ENCODE measurements at places on chromosomes 11 and 22.

DNA sequence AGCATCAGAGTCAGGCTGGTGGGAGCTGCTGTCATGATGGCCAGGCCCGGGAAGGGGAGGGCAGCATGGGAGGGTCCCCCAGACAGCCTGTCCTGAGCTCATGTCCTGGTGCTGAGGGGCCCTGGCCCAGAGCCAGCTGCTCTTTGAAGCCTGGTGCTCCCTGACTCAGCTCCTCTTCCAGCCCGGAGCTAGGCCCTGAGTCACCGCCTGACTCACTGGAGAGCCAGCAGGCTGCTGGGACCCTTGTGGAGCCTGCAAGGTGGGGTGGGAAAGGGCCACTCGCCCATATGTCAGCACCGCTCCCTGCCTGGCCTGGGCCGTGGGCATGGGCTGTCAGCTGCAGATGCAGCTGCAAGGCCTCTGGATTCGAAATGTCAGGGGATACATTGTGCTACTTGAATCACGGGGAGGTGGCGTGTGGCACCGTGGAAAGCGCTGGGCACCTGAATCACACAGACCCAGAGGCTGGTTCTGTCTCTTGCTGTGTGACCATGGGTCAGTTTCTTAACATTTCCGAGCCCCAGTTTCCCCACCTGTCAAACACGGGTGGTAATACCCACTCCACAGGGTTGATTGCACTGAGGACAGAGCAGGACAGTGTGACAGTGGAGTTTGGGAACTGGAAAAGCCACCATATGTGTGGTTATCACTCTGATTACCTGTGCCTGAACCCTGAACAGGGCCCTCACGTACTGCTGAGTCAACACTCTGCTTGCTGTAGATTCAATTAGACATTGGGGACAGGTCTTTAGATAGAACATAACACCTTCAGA is 4.4 kb downstream of the CACNA1I start:
- DNase-seq = no peak

GRCh38 chr11:84290647-84291046 is 1004.5 kb upstream of the CCDC90B start:
- DNase-seq = no peak

GRCh38 chr11:46242041-46242951 is 35.2 kb upstream of the CREB3L1 start:
- no peak for DNase-seq

- no peak for DNase-seq
Measured at GRCh38 chr11:95104121-95104830, 14.6 kb downstream of the ENDOD1 start.

GRCh38 chr11:64343767-64344559 is 4.0 kb downstream of the CCDC88B start:
- no peak for DNase-seq

- no peak for DNase-seq
Measured at GRCh38 chr22:25923914-25924313, 181.9 kb downstream of the MYO18B start.

- no peak for DNase-seq
Measured at GRCh38 chr22:39364714-39365491, 15.1 kb downstream of the SYNGR1 start.

DNA sequence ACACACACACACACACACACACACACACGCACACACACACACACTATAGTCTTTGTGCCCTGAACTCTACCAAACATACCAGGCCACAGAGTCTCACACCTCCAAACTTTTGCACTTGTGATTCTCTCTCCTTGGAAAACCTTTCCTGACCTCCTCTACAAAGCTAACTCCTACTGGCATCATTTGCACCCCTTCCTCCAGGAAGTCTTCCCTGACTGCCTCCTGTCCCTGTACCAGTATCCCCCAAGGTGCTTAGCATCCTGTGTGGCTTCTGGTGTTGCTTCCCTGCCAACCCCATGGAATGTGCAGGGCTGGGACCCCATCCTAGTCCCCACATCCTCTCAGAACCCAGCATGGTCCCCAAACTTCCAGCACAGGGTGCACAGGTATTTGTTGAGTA is 8.9 kb downstream of the TPST2 start:
- no peak for DNase-seq

DNA sequence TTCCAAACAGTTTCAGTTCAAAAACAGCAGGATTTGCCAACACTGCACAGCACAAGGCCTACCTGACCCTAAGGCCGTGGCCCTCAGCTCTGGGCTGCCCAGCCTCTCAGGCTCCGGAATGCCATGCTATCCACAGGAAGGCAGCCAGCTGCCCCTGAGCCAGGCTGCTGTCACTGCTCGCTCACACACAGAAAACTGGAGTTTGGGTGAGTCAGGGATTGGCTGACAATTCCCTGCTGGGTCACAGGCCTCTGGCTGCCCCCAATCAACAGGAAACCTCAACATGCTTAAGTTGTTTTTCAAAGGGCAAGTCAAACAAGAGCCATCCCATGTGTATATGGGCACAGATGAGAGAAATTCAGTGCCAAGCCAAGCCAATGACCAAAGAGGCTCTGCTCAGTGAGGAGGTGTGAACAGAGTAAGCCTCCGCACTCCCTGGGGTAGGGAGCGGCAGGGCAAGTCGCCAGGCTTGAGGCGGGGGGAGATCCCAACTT is 50.2 kb downstream of the RPL27A start:
- DNase-seq = no peak

DNA sequence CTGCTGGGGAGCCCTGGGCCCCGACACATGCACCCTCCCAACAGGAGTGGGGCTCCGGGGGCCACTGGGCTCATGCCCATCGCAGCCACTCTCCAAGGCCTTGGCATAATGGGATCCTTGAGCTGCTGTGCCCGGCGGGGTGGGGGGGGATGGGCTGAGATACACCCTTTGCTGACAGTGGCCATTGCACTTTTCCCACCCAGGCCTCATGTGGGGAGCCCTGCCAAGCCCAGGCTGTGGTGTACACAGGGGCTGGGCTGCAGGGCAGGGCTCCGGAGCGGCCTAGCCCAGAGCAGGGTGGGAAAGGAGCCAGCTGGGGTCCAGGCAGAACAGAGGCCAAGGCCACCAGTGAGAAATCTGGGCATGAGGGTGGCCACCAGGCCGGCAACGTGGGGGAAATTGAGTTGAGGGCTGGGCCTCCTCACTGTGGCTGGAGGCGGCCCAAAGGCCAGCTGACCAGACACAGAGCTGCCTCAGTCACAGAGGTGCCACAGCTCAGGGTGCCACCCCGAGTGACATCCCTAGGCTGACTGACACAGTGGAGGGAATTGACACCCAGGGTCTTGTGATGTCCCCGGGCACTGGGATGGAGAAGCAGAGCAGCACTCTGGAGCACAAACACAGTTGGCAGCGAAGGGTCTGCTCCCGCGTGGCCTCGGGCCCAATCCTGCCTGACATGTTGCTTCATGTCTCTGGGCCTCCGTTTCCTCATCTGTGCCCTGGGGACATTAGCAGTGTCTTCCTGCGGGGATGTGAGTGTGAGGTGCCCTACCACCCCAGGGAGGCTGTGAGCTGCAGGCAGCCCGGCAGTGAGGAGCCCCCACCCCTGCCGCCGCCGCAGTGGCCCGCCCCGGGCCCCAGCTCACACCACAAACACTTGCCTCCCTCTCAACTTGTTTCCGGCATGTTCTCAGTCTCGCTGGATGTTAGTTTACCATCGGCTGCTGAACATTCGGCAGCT is 30.4 kb downstream of the RTN4R start:
- DNase-seq = no peak

DNA sequence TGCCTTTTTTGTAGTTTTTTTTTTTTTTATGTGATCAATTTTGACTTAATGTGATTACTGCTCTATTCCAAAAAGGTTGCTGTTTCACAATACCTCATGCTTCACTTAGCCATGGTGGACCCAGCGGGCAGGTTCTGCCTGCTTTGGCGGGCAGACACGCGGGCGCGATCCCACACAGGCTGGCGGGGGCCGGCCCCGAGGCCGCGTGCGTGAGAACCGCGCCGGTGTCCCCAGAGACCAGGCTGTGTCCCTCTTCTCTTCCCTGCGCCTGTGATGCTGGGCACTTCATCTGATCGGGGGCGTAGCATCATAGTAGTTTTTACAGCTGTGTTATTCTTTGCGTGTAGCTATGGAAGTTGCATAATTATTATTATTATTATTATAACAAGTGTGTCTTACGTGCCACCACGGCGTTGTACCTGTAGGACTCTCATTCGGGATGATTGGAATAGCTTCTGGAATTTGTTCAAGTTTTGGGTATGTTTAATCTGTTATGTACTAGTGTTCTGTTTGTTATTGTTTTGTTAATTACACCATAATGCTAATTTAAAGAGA is 12.5 kb downstream of the CCND1 start:
- no peak for DNase-seq

Data from stimulated activated CD8-positive, alpha-beta memory T cell treated with anti-CD3 and anti-CD28 coated beads, Interleukin-4, amount 100 ng/mL, for 4 hours (primary cell).